ENCODE measurements at places on chromosomes 5 and 9.

DNA sequence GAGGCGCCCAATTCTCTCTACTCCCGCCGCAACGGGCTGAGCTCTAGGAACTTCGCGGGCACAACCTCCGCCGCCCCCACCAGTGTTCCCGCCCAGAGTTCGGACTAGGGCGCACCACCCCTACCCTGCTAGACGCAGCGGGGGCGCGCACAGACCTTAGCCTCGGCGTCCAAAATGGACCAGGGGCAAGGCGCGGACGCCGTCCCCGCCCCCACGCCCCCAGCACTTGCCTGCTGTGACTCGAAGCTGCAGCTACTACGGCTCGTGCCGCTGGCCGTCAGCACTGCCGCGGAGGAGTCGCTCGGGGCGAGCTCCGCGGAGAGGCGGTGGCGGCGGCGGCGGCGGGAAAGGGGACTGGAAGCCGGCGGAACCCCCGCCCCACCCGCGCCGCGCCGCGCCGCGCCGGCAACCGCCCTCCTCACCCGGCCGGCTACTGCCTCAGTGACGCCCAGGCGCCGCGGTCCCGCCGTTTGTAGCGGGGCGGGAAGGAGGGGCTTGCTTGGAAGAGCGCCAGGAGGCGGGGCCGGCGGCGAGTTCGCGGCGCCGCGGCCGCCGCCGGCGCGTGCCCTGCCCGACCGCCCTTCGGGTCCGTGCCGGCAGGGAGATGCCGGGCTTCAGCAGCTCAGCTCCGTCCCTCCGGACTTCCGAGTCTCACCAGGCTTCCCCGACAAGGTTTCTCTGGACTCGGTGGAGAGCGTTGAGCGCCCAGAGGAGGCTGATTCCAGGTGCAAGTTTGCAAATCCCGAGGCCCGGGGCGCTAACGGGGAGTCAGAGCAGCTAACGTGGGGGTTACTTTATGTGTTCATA is 4.5 kb downstream of the ELAVL2 start:
- no peak for DNase-seq

DNA sequence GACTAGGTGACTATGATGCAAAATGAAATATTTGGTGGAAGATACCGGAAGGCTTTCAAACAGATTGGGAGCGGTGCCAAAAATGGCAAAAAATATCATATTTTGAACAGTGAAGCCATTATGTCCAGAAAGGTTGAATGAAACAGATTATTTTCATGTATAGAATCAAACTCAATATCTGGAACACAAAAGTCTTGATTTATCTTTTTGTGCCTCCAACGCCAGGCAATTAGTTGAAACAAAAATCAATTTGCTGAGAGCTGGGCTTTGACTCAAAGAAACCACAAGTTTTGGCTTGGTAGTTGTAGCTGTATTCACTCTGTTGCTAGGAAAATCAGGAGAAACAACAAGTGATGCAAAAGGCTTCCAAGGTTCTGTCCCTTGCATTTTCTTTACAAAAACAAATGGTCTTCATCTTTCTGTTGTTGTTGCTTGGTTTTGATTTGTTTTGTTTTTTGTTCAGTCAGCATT is 421.7 kb upstream of the TYRP1 start:
- DNase-seq: no peak

DNA sequence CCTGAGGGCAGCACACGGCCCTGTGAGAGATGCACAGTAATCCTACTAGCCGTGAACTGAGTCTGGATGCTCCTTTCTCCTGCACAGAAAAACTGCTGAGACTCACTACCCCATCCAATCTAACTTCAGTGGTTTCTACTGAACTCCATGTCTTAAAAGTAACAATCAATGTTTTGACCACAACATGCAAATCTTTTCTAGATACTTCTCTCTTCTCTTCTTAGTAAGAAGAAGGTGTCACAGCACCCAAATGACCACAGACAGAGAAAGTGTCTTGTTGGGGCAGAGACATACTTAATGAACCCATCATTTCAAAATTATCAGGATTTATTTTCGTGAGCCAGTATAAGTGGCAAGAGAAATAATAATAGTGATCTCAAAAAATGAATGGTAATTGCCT is 285.8 kb upstream of the MEF2C start:
- DNase-seq: no peak

- no peak for DNase-seq
Measured at GRCh38 chr5:173622183-173623047, 6.0 kb upstream of the BOD1 start.

DNA sequence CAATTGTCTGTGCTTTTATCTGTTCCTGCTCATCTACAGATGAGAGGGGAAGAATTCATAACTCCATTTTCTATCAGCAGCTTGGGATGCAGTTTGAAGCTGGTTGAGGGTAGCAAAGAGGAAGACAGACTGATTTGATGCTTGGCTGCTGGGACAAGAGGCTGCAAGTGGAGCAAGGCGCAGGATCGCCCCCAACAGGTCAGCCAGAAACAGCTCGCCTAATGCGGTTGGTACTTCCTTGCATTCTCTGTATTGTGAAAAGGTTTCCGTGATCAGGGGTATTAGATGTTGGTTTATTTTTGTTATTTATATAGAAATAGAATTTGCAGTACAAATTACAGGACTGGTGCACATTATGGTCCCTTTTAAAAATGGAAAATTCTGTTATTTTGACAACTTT is 40.6 kb downstream of the ZNF883 start:
- no peak for DNase-seq

GRCh38 chr9:111305914-111306313 is 24.1 kb downstream of the OR2K2 start:
- DNase-seq: no peak

DNA sequence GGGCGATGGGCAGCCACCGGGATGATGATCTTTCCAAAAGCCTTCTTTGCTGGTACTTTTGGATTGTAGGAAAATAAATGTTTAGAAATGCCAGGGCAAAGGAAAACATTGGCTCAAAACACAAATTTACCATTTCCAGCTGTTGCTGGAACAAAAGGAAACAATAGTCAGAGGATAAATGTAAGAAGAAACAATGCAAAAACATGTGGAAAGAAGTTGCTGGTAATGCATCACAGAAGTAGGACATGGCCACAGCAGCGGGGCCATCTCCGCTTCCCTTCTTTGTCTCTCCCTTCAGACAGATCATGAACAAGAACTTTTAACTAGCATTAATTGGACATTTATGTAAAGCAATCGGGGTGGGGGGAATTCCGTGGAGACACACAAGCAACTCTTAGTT is 184.5 kb downstream of the EBF1 start:
- no peak for DNase-seq

DNA sequence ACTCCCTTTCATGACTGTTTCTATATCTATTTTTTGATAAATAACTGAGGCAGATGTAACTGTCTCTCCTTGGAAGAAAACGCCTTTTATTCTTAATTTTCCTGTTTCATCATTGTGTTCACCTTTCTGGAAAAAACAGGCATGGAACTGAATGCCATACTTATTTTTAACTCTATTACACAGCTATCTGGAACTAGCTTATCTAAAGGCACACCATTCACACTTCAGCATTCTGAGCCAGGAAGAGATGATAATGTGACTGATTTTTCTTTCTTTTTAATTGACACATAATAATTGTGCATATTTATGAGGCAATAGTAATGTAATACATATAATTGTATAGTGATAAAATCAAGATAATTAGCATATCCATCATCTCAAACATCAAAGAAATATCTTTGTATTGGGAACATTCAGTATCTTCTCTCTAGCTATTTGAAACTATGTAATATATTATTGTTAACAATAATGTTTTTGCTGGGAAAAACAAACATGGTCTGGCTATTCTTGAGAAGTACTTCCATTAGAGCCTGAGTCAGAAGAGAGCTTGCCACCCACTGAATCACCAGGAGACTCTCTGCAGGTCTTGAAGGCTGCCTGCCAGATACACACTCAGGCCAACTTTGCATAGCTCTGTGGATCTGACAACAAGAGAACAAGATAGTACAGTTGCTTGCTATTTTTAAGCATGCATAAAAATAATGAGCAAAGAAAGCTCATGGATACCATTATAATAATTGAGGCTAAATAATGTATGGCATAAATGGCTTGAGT is 501.0 kb upstream of the EDIL3 start:
- DNase-seq: no peak

DNA sequence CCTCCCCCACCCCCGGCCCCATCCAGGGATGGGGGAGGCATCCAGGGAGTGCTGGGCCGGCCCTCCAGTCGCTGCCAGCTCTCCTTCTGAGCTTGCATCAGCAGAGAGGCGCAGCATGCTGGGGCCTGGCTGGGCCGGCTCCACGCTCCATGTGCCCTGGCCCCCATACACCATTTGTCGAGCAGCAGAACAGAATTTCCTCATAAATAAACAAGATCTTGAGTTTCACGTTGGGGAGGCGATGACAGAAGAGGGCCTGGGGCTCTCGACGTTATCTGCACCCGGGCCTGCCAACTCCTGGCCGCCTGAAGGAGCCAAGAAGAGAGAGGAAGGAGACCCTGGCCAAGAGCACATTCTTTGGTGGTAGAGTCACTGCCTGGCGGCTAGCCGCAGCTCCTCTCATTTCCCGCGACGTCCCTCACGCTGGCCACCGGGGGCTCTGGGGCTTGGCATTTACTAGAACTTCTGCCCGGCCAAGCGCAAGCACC is 177.0 kb downstream of the FGF18 start:
- no peak for DNase-seq

DNA sequence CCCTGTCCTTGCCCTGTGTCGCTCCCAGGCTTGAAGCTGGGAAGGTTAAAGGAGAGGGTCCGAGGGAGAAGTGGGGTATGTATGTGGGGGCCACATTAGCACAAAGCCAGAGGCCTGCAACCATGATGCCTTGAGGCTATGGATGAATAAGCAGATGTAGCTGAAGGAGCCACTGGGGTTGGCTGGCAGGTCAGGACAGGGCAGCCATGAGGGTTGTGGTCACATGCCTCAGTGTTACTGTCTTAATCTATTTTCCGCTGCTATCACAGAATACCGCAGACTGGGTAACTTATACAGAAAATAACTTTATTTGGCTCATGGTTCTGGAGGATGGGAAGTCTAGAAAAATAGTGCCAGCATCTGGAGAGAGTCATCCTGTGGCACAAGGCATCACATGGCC is 9.2 kb upstream of the GRHPR start:
- no peak for DNase-seq

- no peak for DNase-seq
Measured at GRCh38 chr9:76203373-76203772, 190.9 kb downstream of the RFK start.

- peak; percentile 53 for DNase-seq
Measured at GRCh38 chr9:131266266-131267229, 9.8 kb downstream of the FAM78A start.

DNA sequence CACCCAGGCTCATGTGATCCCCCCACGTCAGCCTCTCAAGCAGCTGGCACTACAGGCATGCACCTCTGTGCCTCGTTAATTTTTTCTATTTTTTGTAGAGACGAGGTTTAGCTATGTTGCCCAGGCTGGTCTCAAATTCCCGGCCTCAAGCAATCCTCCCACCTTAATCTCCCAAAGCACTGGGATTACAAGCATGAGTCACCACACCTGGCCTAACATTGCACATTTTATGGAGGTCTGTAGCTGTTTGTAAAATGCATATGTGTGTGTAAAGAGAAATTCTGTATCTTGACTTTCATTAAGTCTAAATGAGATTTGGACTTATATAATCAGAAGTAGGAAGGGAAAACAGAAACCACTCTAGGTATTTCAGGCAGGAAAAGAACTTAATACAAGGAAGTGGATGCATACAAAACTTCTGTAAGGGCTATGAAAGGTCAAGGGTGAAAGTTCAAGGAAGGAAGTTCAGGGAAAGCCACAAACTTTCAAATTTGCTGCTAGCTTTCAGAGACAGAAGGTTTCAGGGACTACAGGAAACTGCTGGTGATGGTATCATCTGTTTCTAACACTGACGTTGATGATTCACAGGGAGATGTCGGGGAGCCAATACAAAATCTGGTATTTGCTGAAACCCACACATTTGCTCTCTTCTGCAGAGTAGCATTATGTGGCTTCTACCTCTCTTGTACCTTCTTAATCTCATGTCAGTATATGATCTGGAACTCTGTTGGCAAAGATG is 209.4 kb downstream of the PIK3R1 start:
- DNase-seq: peak; percentile 56

- DNase-seq: no peak
Measured at GRCh38 chr5:155150012-155150411, 136.5 kb downstream of the KIF4B start.

DNA sequence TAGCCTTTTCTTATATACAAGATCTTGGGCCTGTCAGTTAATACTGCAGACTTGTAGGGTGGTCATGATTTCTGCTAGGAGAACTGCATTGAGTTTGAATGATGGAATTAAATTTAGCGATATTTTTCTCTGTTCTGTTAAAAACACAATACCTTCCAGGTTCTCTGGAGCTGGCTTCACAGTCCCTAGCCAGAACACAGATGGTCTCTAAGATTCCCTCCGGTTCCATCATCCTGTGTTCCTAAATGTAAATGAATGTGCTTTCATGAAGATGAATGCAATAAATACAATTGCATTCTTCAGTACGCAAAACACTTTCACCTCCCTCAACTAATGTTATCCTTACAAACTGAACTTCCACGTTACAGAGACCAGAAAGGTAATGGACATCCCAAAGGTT is 264.9 kb downstream of the ASTN2 start:
- no peak for DNase-seq

GRCh38 chr9:38226491-38226951 is 157.5 kb upstream of the SHB start:
- DNase-seq: peak; percentile 1

- DNase-seq: no peak
Measured at GRCh38 chr5:78667461-78668103, 19.0 kb upstream of the LHFPL2 start.

GRCh38 chr9:127723444-127723843 is 7.6 kb downstream of the TTC16 start:
- no peak for DNase-seq

DNA sequence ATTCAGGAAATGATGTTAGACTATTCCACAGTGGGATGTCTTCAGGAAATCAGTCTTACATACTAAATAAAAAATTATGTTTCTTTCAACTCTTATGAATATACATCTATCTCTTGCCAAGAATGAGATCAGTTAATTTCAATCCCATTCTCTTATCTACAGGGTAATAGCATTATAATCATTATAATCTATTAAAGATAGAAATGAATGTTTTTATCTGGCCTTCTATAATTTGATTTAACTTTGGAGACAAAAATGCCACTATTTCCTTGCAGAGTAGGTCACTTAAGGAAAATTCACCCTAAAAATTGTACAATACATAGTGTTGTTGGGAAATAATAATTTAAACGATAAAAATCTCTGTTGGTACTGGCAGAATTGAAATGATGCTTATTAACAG is 96.4 kb downstream of the HOMER1 start:
- no peak for DNase-seq

DNA sequence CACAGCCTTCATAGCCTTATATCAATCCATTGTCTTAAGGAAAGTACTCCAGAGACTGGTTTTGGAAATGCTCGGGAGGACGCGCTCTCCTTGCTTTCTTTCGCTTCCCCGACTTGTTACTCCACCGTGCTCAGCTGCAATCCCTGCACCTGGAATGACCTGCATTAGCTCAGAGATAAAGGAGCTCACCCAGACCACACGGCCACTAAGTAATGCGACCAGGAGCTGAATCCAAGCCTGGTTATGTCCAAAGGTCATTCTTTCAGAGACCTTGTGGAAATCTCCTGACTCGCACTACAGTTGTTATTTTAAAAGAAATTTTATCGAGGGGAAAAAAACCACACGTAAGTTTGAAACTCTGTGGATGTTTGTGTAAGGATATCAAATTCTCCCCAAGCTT is 135.3 kb upstream of the DPYSL3 start:
- DNase-seq: no peak

Data from naive thymus-derived CD4-positive, alpha-beta T cell (primary cell).